ENCODE measurements at places on chromosomes 1 and 21.
A peak's percentile ranks its signal among the peaks of the same experiment; 100 is the strongest.

DNA sequence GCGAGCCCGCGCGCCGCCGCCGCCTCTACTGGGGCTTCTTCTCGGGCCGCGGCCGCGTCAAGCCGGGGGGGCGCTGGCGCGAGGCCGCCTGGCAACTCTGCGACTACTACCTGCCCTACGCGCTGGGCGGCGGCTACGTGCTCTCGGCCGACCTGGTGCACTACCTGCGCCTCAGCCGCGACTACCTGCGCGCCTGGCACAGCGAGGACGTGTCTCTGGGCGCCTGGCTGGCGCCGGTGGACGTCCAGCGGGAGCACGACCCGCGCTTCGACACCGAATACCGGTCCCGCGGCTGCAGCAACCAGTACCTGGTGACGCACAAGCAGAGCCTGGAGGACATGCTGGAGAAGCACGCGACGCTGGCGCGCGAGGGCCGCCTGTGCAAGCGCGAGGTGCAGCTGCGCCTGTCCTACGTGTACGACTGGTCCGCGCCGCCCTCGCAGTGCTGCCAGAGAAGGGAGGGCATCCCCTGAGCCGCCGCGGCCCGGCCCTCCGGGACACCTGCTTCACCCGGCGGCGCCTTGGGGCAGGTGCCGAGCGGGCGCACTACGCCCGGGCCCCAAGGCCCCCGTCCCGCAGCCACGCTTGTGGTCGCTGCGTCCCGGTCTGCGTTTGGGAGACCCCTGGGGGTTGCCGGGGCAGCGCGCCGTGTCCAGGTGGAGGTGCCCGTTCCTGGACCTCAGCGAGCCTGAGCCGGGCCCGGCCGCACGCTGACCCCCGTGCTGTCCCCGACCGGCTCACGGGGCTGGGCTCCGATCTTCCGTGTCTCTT is 944 bp downstream of the B3GALT6 start:
- DNase-seq = no peak

GRCh38 chr1:206551296-206551985 is 44.1 kb downstream of the RASSF5 start:
- no peak for DNase-seq

GRCh38 chr1:94863297-94863911 is 43.2 kb downstream of the SLC44A3 start:
- no peak for DNase-seq

DNA sequence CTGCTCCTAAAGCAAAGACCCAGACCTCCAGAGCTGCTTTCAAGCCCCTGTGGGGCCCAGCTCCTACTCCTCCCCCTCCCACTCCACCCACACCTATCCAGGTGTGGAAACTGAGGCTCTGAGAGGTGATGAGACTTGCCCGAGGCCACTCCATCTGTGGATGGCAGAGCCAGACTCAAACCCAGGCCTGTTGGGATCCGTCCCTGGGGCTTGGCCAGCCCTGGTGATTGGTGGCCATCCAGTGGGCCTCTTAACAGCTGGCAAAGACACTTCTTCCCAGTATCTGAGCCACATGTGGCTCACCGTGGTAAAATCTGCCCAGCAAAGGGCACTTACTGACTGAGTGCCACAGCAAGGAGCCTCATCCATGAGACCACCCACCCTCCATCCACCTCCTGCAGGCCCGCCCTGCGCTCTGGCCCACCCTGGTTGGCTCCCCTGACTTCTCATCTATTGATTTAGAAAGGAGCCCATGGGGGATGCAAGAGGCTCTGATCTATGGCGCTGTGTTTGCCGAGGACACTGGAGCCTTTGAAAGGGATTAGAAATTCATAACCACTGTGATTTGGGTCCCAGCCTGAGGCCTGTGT is 398.5 kb downstream of the PTPRU start:
- DNase-seq = no peak

DNA sequence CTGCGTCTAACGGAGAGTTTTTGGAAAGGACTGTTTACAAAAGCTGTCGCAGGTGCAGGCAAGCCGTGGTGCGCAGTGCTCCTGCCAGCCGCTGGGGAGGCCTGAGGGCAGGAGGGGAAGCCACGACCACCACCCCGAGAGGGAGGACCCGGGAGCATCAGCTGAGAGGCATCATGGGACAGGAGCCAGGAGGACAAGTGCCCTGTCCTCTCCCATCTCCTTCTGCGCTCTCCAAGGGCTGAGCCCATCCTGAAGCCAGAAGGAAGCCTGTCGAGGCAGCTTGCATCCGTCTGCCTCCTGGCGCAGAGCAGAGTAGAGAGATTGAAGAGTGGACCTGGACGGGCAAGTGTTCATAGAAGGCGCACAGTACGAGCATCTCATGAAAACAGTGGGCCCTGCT is 310.9 kb downstream of the KIF26B start:
- DNase-seq = no peak

- no peak for DNase-seq
Observed at GRCh38 chr1:14926229-14926628, 227.3 kb upstream of the TMEM51 start.

GRCh38 chr1:208065862-208066261 is 154.9 kb upstream of the CD34 start:
- no peak for DNase-seq

DNA sequence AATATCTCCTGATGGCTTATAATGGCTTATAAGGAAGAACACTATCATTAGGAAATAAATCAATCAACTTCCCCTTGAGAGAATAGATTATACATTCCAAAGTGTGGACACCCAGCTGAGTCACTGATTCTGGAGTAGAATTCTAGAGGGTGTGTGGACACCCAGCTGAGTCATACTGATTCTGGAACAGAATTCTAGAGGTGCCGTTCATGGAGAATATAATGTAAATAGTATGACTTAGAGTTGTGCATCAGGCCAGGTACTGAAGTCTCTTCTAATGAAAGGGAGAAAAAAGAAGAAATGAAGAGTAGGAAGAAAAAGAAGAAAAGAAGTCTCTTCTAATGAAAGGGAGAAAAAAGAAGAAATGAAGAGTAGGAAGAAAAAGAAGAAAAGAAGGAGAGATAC is 2.4 kb upstream of the USP33 start:
- no peak for DNase-seq

DNA sequence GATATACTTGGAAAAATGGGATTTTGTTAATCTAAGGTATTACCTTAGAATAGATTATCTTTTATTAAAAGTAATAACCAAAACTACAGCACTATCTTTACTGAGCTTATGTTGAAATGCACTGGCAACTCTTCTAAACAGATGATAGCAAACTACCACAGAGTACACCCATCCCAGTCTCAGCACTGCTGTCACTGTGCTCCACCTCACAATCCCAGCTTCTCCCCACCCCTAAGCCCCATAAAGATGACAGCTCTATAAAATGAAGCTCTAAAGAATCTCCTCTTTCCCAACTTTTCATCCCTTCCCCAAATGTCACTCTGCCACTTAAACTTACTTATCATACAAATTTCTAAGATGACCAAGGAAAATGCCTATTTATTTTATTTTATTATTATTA is 6.4 kb downstream of the DSTYK start:
- DNase-seq = no peak

GRCh38 chr1:231636157-231636556 is 9.6 kb downstream of the DISC1 start:
- no peak for DNase-seq

DNA sequence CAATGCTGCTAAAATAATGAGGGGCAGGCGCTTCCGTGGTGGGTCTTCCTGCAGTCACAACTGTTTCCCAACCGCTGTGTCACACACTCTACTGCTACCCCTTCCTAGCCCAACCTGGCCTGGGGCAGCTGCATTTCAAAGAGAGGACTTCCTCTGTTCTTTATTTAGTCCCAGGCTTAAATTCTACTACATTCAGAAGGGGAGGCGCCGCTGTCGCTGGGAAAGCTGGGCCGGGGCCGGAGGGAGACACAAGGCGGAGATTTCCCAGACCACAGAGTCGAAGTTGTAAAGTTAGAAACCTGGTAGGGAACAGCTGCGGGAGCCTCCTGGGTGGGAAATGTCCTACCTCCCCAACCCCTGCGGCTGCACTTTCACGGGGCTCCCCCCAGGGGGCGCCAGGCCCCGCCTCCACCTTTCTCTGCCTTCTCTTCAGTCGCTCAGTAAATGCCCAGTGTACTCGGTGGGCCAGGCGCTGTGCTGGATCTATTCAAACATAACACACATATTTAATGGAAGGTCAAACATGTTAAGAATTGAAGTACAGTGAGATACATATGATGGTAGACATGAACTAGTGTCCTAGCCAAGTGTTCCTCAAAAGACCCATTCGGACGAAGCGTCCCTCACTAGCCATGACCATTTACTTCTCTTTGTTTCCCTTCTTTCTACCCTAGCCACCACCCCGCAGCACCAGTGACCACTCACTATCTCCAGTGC is 23.1 kb downstream of the DYRK3 start:
- DNase-seq = peak; percentile 40

GRCh38 chr1:203186446-203187303 is at the start of gene CHI3L1:
TSS of gene CHI3L1 (minus strand) at chr1:203186704. CDS start at chr1:203186623, 81 bp downstream.
- DNase-seq = no peak

GRCh38 chr1:12665511-12665910 is 21.6 kb downstream of the AADACL4 start:
- DNase-seq = no peak

DNA sequence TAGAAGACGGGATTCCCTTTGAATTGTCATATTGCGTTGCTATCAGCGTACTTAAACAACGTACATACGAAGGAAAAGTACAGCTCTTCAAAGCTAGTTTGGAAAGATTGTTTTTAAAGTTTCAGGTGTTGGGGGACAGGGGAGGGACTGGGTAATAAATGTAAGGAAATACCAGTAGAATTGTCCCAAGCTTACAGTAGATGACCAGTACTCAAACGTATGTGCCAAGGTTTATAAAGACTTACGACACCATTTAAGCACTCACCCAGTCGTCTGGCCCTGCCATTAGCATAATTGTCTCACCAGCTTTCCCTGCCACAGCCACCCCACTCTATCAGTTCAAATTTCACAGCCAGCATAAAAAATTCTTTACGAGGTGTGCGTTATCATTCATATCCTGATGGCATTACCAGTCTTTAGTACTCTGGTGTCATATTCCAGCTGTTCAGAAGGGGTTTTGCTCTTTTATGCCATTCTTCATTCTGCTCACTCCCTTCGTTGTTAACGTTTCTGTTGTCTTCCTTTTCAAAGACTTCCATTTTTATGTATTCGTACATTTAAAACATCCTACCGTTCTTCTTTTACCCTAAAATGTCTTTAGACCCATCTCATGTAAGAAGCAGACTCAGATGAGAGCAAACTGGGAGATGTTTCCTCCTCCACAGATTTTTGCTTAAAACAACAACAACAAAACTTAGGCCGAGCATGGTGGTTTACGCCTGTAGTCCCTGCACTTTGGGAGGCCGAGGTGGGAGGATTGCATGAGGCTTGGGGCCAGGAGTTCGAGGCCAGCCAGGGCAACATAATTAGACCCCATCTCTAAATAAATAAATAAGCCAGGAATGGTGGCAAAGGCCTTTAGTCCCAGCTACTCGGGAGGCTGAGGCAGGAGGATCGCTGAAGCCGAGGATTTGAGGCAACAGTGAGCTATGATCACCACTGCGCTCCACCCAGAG is 1.0 kb upstream of the HP1BP3 start:
- no peak for DNase-seq

- DNase-seq = no peak
Observed at GRCh38 chr21:34688145-34688544, 19.4 kb downstream of the CLIC6 start.

DNA sequence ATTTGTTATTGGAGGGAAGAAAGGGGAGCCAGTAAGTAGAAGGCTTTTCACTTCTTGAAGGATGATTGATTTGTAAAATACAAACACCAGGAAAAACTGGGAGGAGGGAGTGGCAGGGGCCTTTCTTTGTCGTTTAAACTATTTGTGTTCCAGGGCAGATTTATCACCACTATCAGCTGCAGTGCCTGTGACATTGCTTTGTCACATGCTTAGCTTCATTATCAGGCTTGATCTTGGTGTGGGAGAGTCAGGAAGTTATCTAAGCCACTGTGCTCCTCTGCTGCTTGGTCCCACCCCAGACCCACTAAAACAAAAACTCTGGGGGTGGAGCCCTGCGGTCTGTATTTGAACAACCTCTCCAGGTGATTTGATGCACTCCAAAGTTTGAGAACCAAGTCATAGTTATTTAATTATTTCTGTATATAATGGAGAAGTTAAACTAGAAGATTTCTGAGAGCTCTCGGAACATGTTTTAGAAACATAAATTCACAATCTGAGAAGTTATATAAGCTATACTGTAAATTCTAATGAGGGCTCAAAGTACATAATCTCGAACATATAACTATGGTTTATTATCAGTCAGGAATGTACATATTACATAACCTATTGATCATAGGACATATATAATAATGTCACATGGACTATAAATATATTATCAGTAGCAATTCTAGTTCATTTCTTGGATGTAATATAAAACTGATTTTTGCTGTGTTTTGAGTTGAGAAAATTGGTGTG is 87.9 kb downstream of the CDC14A start:
- peak; percentile 61 for DNase-seq
